ENCODE measurements at places on chromosomes 5 and 9. TPM values are rescaled to one million over a fixed set of nuclear protein-coding genes. Genes with fewer than 3 reads are reported as not detected.

Gene CD74
- total RNA-seq, result 1,561 TPM

Gene TNFSF15
- total RNA-seq, result 0.06 TPM

Gene STPG3
- total RNA-seq, result not detected

Gene CARTPT
- not detected for total RNA-seq

Gene TAS2R1
- not detected for total RNA-seq

Gene WASHC1
- total RNA-seq, result 18.6 TPM

Gene GAS1
- 0.07 TPM for total RNA-seq

Gene FOXD4L3
- not detected for total RNA-seq

Gene HTR1A
- total RNA-seq, result not detected

Gene EFNA5
- total RNA-seq, result not detected

Gene SHROOM1
- 4.4 TPM for total RNA-seq

Gene NR2F1
- total RNA-seq, result not detected

DNA sequence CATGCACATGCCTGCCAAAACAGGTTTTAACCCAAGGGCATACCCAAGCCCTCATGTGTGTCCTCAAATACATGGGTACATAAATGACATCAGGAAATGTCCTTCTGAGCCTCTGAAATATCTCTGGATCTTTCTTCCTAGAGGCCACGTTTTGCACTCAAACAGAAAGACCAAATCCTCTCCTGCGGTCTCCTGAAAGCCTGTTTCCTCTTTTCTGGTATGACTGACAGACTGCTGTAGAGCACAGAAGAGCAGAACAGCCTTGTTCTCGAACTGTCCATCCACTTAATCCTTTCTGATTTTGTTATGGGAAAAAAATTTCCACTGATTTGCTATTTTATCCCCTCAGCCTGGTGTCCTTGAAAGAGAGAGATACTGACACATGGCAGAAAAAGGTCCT lies 107.2 kb downstream of the ASTN2 start:
- H3K27ac ChIP-seq, result no peak overlapping the region
- no peaks in the 10 kb centered on the region for H3K36me3 ChIP-seq
- DNase-seq, result no peak
- H3K4me3 ChIP-seq, result no peak overlapping the region

DNA sequence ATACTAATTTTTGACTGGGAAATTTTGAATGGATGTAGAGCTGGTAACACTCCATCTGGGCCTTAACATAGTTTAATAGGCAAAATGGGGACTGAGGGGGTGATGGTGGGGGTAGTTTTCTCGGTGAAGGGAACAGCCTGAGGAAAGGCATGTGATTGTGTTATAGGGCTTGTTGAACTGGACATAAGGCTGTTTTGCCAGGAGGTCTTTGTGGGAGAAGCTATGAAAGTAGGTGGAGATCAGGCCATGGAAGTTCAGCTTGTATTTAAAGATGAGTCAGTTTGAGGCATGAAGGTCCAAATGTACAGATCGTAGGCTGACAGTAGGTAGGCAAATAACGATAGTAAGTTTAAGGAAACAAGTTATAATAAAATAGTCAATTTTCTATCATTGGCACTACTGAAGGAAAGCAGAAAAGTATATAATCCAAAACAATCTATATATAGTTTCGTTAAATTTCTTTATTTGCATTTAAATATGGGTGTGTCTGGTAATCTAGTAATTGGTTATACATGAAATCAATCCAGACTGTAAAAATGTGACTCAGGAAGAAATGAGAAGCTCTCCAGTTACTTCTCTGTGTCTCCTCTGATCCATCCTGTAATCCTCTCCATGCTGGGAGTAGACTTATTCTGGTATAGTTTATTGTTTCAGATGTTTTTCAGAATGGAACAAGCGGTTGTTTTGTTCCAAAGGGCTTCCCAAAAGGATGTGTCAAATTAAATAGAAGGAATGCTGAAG lies 2.8 kb downstream of the CSNK1G3 start:
- no peak overlapping the region for H3K4me3 ChIP-seq
- H3K4me1 ChIP-seq, result peaks cover 67% of the 10 kb centered on the region
- no peaks in the 10 kb centered on the region for H3K27me3 ChIP-seq
- peak overlapping the region; percentile 2 for H3K27ac ChIP-seq

DNA sequence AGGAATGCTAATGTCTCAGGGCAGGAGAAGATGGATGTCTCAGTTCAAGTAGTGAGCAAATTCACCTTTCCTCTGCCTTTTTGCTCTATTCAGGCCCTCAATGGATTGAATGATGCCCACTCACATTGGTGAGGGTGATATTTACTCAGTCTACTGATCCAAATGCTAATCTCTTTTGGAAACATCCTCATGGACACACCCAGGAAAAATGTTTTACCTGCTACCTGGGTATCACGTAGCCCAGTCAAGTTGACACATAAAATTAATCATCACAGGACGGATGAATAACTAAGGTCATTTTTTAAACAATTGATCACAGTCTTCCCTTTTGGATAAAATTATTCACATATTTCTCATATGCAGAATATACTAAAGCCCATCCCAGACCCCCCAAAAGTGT lies 63.0 kb upstream of the JAK2 start:
- H3K4me3 ChIP-seq, result no peak overlapping the region
- no peak for DNase-seq
- no peaks in the 10 kb centered on the region for H3K27me3 ChIP-seq
- peaks cover 24% of the 10 kb centered on the region for H3K4me1 ChIP-seq
- H3K27ac ChIP-seq, result no peak overlapping the region

DNA sequence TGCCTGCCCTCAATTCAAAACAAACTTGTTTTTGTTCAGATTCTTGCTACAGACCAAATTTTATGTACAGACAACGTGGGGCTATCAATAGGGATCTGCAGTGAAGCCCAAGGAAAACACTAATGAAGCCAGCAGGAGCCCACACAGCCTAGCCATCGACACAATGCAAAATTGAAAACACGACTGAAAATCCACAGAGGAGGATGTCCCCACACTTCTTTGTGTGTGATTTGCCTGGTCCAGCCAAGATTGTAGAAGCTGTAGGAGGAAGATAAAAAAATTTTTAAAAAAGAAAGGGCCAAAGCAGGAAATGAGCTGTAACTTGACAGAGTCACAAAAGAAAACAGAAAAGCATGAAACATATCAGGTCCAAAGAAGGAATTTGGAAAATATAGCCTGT lies 34.8 kb downstream of the HTR4 start:
- peaks cover 24% of the 10 kb centered on the region for H3K4me1 ChIP-seq
- peaks cover 28% of the 10 kb centered on the region for H3K27me3 ChIP-seq
- no peak overlapping the region for H3K27ac ChIP-seq
- H3K36me3 ChIP-seq, result no peaks in the 10 kb centered on the region

GRCh38 chr5:151239237-151239861 lies 13.6 kb upstream of the GM2A start:
- peak; percentile 73 for DNase-seq
- no peaks in the 10 kb centered on the region for H3K36me3 ChIP-seq
- H3K4me3 ChIP-seq, result peak overlapping the region; percentile 63
- H3K27ac ChIP-seq, result peak overlapping the region; percentile 33
- H3K4me1 ChIP-seq, result peaks cover 56% of the 10 kb centered on the region
- no peaks in the 10 kb centered on the region for H3K27me3 ChIP-seq

DNA sequence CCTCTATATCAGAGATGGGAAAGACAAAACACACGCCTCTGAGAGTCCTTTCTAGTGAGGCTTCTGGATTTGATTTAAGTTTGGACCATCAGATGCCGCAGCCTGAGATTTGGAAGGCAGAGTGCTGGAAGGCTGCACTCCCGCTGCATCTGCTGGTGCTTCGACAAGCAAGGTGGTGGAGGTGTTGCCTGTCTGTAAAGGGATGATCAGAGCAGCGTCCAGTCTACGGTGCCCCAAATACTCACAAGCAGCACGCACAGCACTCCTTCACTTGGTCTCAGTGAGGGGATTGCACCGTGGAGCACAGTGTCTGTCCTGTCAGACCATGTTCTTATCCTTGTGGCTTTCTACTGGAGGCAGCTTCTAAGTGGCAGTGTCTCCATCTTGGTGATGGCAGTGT lies 221.4 kb downstream of the GADD45G start:
- peaks cover 3% of the 10 kb centered on the region for H3K36me3 ChIP-seq
- no peak overlapping the region for H3K4me3 ChIP-seq
- peaks cover 20% of the 10 kb centered on the region for H3K4me1 ChIP-seq
- DNase-seq, result no peak
- peaks cover 60% of the 10 kb centered on the region for H3K27me3 ChIP-seq

- DNase-seq, result no peak
- no peaks in the 10 kb centered on the region for H3K4me1 ChIP-seq
- H3K27ac ChIP-seq, result no peak overlapping the region
- no peaks in the 10 kb centered on the region for H3K36me3 ChIP-seq
- H3K27me3 ChIP-seq, result no peaks in the 10 kb centered on the region
- H3K4me3 ChIP-seq, result no peak overlapping the region
These were observed 104.1 kb downstream of the GABRB2 start for GRCh38 chr5:161442471-161442870.

GRCh38 chr9:811106-811531 lies 30.4 kb upstream of the DMRT1 start:
- peaks cover 3% of the 10 kb centered on the region for H3K27me3 ChIP-seq
- H3K4me1 ChIP-seq, result no peaks in the 10 kb centered on the region
- no peak overlapping the region for H3K27ac ChIP-seq
- DNase-seq, result no peak
- no peak overlapping the region for H3K4me3 ChIP-seq

GRCh38 chr5:89128092-89128491 lies 245.1 kb upstream of the MEF2C start:
- no peak for DNase-seq
- no peak overlapping the region for H3K4me3 ChIP-seq
- no peaks in the 10 kb centered on the region for H3K27me3 ChIP-seq
- H3K36me3 ChIP-seq, result no peaks in the 10 kb centered on the region
- no peak overlapping the region for H3K27ac ChIP-seq

GRCh38 chr5:107806705-107807104 lies 136.0 kb upstream of the EFNA5 start:
- H3K4me1 ChIP-seq, result no peaks in the 10 kb centered on the region
- H3K27ac ChIP-seq, result no peak overlapping the region
- H3K27me3 ChIP-seq, result peaks cover 2% of the 10 kb centered on the region
- no peak overlapping the region for H3K4me3 ChIP-seq
- H3K36me3 ChIP-seq, result no peaks in the 10 kb centered on the region

- no peak overlapping the region for H3K27ac ChIP-seq
- H3K4me3 ChIP-seq, result no peak overlapping the region
- peaks cover 1% of the 10 kb centered on the region for H3K4me1 ChIP-seq
- DNase-seq, result no peak
These were observed 120.5 kb downstream of the MARCHF3 start for GRCh38 chr5:126909856-126910255.

DNA sequence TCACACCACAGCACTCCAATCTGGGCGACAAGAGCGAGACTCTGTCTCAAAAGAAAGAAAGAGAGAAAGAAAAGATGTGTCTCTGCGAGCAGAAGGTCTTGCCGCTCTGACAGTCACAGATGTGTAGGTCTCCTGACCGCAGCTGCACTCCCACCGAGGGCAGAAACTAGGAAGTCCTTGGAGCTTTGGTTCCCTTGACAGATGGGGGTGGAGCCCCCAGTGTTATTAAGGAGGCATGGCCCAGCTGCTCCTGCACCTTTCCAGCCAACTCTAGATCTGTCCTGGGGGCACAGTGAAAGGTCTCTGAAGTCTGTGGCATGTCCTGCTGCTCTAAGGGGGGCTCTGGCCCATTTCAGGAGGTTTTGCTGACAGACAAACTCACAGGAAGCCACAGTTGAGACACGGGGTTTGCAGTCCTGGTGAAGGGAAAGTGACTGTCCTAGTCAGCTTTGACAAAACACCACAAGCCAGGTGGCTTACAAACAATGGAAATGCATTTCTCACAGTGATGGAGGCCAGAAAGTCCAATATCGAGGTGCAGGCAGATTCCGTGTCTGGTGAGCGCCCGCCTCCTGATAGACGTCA lies 9.0 kb upstream of the DIPK1B start:
- no peaks in the 10 kb centered on the region for H3K36me3 ChIP-seq
- H3K4me1 ChIP-seq, result peaks cover 25% of the 10 kb centered on the region
- DNase-seq, result no peak

DNA sequence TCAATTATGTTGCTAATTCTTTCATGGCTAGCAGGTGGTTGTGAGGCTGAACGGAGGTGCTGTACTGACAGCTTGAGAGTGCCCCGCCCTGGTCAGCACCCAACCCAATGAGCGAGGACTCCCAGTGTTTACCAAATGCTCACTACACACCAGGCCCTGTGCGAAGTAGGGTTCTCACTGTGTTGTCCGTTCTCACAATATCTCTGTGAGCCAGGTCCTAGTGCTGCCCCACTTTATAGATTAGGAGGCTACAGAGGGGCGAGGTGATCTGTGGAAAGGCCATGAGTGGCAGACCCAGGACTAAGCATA lies 28.2 kb downstream of the COL15A1 start:
- no peak for DNase-seq
- no peaks in the 10 kb centered on the region for H3K36me3 ChIP-seq
- H3K27me3 ChIP-seq, result peaks cover 27% of the 10 kb centered on the region
- peaks cover 7% of the 10 kb centered on the region for H3K4me1 ChIP-seq
- H3K4me3 ChIP-seq, result no peak overlapping the region

GRCh38 chr5:17443333-17444130 lies 54.5 kb upstream of the TAF11L2 start:
- no peak for DNase-seq
- H3K4me3 ChIP-seq, result no peak overlapping the region
- H3K36me3 ChIP-seq, result no peaks in the 10 kb centered on the region
- no peaks in the 10 kb centered on the region for H3K27me3 ChIP-seq

DNA sequence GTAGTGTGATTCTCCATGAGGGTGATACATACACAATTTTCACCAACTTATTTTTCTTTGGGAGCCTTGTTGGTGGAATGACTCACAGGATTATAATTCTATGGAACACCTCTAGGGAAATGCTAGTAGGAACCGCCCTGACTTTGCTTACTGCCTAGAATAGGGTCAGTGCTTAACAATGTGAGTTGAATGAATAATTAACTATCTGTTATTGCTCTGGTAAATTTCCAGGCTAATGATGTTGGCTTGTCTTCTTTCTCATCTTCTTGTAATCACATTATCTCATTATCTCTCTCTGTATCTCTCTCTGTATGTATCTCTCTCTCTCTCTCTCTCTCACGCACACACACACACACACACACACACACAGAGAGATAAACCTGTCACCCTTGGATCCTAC lies 291.1 kb downstream of the TRIM32 start:
- no peaks in the 10 kb centered on the region for H3K36me3 ChIP-seq
- no peaks in the 10 kb centered on the region for H3K4me1 ChIP-seq
- H3K27me3 ChIP-seq, result no peaks in the 10 kb centered on the region

- no peak overlapping the region for H3K4me3 ChIP-seq
- H3K4me1 ChIP-seq, result peaks cover 20% of the 10 kb centered on the region
- H3K27me3 ChIP-seq, result no peaks in the 10 kb centered on the region
- H3K36me3 ChIP-seq, result peaks cover 13% of the 10 kb centered on the region
These were observed 13.8 kb downstream of the MACIR start for GRCh38 chr5:103272377-103272776.

Data from activated CD8-positive, alpha-beta memory T cell treated with anti-CD3 and anti-CD28 coated beads, Interleukin-2, amount 10 ng/mL, durations not matched to agents 7 days and 5 days (primary cell).